ENCODE measurements at places on chromosomes 6 and 20.

GRCh38 chr6:157063176-157063905 is 260.0 kb downstream of the TMEM242 start:
- DNase-seq, result peak; percentile 21

DNA sequence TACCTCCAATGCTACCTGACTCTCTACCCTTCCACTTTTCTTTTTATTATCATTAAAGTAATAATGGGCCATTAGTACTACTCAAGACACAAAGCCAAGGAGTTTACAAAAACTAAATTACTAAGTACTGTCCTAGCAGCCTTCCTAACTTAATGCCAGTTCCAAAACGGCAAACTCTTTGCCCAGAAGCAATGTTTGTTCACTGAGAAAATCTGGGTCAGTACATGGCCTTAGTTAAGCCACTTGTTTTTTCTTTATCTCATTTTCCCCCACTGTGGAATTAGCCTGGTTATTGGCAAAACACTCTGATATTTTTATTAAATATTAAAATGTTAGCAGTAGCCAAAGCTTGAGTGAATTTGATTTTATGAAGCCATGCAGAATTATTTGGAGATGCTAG is 242.4 kb downstream of the KCNQ5 start:
- DNase-seq, result no peak

DNA sequence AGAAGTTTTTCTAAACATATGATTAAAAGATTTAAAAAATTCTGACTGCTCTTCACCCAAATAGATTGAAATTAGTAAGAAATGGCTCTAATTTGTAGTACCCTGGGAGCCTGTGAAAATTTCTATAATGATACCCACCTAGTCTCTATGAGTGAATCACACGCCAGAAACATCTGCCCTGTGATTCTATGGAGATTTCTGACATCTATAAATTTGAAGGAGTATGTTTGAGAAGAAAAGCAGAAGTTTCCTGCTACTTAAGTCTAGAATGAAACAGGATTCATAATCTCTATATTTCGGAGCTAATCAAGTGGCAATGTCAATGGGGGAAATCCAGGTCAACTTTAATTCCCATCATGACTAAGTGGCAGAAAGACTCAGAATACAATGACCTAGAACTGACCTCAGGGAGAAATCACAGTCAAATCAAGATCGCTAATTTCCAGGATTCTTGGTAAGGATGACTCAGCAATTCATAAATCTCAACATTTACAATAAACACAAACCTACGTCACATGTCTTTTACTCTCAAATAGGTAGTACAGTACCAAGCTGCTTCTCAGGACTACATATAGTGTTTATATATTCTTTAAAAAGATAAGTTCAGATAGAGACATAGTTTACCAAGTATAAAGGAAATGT is 186.2 kb upstream of the TNFAIP3 start:
- DNase-seq, result no peak

DNA sequence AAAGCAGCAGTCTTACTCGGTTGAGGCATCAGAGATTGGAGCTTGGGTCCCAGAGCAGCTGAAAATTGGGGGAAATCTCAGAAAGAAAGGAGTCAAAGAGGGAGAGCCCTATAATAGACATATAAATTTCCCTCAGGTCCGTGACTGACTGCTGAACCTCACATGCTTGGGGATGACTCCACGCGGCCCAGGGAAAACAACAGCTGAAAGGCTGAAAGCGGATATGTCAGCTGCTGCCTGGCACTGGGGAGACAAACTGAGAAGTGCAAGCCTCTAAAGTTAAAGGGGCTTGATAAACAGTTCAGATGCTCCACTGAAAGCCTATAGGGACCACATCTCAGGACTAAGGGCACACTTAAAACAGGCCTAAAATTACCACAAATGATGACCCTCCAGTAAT is 255.9 kb upstream of the RIN2 start:
- DNase-seq, result no peak

DNA sequence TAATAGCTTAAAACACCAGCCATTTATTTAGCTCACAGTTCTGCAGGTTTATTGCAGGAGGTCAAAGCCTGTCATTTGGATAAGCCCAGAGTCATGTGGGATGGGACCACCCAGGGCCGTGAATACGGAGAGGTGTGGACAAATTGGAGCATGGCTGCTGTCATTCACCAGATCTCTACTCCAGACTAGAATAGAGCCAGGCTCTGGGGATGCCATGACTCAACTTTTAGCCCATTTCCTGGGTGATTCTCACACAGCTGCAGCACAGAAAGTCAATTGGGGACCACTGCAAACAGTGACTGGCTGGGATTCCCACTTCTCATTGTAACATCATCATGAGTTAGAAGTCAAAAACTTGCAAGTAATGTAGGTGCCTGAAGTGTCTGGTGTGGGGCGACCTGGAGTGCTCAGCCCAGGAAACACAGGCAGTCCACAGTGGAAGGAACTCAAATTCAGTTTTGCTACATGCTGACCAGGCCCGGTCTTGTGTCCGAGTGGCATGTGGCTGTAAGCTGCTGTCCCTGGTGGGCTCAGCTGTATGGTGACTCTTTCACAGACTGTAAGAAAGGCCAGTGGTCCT is 174.3 kb downstream of the SCP2D1 start:
- DNase-seq, result no peak

- DNase-seq, result no peak
Measured at GRCh38 chr6:156449128-156449527, 328.1 kb upstream of the ARID1B start.

DNA sequence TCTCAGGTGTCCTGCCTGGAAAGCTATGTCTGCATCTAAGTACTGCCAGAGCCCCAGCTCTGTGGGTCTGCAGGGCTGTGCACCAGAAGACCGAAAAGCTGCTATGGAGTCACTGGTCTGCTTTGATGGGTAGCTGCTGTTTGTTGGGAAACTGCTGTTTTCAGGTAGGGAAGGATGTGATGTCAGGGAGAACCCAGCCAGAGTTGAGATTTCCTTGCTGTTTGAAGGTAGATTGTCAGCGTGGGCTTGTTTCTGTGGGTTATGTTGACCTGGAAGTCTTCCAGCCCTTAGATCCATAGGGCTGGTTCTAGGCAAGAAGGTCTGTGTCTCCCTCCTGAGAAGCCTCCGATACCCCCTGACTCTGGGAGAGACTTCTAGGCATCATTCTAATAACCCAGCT is 12.2 kb upstream of the SHLD1 start:
- no peak for DNase-seq

GRCh38 chr20:12467758-12468157 is 541.0 kb upstream of the SPTLC3 start:
- no peak for DNase-seq

DNA sequence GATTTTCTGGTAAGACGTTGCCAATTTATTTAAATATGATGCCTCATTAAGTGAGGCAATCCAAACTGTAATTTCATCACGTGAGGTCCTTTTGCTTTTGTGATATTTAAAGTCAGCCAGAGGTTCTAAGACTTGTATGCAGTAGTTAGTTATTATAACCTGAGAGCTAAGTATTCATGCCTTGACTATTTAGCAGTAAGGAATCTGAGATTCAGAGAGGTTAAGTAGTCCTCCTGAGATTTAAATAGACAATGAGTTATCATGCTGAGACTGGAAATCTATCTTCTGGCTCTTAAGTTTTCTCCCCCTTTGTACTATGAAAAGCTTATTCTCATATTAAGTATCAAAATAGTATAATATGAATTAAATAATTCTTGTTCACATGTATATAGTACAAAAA is 158.0 kb downstream of the UTRN start:
- DNase-seq, result no peak

- no peak for DNase-seq
Measured at GRCh38 chr6:132910759-132911158, 96.4 kb downstream of the RPS12 start.

DNA sequence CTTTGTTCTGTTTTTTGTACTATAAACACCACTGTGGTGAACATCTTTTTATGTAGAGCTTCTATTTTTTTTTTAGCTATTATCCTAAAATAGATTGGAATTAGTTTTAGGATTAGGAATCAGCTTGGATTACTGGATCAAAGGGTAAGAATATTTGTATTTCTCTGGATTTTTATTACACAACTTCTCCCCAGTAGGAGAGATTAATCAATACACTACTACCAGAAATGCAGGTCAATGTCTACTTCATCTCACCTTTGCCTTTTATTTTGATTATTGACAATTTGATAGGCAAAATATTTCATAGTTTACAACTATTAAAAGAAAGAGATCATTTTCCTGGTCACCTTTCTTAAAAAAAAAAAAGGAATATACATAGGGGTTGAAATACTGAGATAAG is 191.9 kb downstream of the TSHZ2 start:
- no peak for DNase-seq

- peak; percentile 26 for DNase-seq
Measured at GRCh38 chr20:5171064-5171789, 44.4 kb downstream of the CDS2 start.

GRCh38 chr6:92779746-92780145 is 639.6 kb downstream of the EPHA7 start:
- no peak for DNase-seq

DNA sequence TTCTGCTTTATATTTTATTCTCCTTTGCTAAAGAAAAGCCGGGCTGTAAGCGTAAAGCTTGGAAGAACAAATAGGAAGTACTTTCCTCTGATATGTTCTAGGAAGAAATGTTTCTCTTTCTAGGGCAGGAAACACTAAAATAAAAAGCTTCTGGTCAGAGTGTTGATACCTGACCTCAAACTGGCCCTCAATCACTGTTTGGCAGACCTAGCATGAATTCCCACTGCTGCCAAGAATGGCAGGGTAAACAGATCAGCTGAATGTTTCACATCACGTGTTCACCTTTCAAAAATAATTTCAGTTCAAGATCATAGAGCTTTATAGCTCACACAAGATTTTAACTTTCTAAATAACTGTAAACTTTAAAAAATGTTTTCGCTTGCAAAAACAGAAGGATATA is 2.9 kb downstream of the MPC1 start:
- no peak for DNase-seq

DNA sequence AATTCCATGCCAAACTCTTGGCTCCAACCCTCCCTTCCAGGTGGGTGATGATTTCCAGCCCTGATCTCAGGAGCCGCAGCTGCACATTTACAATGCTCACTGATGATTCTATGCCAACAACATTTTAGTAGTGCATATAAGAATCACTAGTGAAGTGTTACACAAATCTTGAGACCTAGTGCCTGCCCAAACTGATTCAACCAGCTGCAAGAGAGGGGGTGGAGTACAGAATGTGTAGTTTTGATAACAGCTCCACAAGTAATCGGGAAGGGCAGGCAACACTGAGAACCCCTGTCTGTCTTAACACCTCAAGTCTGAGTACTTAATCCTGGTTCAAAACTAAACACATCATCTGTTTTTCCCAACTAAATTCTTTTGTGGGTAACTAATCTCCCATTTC is 91.7 kb downstream of the PRDM1 start:
- peak; percentile 88 for DNase-seq

GRCh38 chr6:113925378-113925777 is 45.6 kb downstream of the HDAC2 start:
- peak; percentile 39 for DNase-seq

- no peak for DNase-seq
Measured at GRCh38 chr20:53126185-53126584, 154.0 kb downstream of the TSHZ2 start.

GRCh38 chr20:51695574-51696303 is 72.5 kb downstream of the ATP9A start:
- no peak for DNase-seq

- DNase-seq, result no peak
Measured at GRCh38 chr6:56683882-56684281, 41.2 kb upstream of the DST start.

GRCh38 chr6:11922901-11923300 is 89.2 kb upstream of the HIVEP1 start:
- DNase-seq, result no peak

GRCh38 chr6:15245361-15246216 is at the start of gene JARID2:
TSS of gene JARID2 (plus strand) at chr6:15246069. CDS start at chr6:15246540, 471 bp downstream.
- DNase-seq, result peak; percentile 97

GRCh38 chr6:10961837-10962236 is 75.0 kb downstream of the SYCP2L start:
- DNase-seq, result no peak

DNA sequence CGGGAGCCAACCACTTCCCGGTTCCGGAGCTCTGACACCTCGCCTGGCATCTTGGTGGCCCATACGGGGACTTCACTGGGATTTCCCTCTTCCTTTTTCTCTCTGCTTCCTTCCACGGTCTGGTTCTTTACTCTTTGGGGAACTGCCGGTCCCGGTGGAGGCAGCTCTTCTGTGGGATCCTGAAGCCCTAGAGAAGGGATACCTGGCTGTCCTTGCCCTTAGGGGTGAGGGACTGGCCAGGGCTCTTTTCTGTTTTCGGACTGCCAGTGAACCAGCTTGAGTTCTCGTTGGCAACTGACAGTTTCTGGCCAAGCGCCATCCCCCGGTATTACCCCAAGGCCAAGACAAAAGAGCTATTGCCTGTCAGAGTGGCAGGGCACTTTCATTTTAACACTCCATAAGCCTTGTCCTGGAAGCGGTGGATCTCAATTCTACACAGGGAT is 880 bp upstream of the CPXM1 start:
- no peak for DNase-seq

GRCh38 chr6:89675949-89676748 is 37.6 kb upstream of the LYRM2 start:
- DNase-seq, result no peak

GRCh38 chr20:4883051-4883450 is 118.3 kb downstream of the SLC23A2 start:
- no peak for DNase-seq

DNA sequence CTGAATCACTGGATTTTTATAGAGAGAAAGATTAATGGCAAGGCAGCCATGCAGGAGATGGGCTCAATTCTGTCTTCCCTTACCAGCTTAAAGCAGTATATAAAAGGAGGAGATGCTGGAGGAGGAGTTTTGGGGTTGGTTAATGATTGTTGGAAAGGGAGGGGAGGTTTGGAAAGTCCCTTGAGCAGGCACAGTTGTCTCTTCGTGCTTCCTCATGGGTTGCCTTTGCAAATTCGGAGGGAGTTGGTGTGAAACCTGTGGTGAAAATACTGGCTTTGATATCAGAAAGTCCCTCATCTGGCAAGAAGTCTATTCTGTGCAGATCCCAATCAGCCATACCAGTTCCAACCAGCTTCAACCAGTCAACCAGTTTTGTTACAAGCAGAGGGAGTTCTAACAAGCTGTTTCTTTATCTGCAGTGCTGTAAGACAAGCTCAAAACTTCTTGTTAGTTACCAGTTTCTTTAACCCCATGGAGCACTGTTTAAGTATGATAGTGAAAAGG is 107.0 kb downstream of the HIVEP1 start:
- peak; percentile 80 for DNase-seq

GRCh38 chr6:5191722-5192121 is 69.0 kb downstream of the LYRM4 start:
- DNase-seq, result no peak

- no peak for DNase-seq
Measured at GRCh38 chr6:90040931-90041330, 146.7 kb downstream of the GJA10 start.

GRCh38 chr6:73556836-73557235 is 36.0 kb upstream of the EEF1A1 start:
- DNase-seq, result no peak

DNA sequence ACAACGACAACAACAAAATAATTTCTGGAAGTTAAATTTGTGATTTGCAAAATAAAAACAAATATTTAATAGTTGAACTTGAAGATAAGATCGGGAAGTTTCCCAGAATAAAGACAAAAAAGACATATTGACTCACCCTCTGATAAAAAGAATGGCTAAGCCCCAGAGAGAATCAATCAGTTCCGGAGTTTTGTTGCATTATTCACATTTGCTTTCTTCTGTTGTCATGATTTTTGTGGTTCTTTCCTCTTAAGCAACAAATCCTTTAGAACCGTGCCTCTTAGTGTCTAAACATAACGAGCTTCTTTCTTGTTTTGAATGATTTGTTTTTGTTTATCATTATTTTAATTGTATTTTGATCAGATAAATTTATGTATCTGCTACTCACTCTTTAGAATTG is 337.7 kb upstream of the PRND start:
- no peak for DNase-seq

All from erythroblast (primary cell).